ENCODE measurements at places on chromosomes 5 and 9.

DNA sequence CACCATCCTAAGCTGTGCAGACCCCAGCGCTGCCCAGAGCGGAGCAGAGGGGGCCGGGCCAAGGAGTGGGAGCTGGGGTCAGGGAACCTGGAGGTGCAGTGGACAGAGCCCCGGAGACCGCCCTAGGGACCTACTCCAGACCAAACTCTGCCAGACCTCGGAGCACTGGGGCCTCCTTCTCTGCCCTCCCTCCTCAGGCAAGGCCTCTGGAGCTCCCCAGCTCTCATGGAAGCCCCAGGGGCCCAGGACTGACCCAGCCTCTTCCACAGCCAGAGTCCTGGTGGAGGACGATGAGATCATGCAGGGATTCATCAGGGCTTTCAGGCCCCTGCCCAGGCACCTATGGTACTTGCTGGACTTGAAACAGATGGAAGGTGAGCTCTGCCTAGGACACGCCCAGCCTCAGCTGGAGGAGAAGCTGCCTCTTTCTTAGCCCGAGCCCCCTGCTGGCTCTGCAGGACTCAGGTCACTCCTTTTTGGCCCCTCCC lies 3.6 kb downstream of the PAEP start:
- DNase-seq, result no peak

DNA sequence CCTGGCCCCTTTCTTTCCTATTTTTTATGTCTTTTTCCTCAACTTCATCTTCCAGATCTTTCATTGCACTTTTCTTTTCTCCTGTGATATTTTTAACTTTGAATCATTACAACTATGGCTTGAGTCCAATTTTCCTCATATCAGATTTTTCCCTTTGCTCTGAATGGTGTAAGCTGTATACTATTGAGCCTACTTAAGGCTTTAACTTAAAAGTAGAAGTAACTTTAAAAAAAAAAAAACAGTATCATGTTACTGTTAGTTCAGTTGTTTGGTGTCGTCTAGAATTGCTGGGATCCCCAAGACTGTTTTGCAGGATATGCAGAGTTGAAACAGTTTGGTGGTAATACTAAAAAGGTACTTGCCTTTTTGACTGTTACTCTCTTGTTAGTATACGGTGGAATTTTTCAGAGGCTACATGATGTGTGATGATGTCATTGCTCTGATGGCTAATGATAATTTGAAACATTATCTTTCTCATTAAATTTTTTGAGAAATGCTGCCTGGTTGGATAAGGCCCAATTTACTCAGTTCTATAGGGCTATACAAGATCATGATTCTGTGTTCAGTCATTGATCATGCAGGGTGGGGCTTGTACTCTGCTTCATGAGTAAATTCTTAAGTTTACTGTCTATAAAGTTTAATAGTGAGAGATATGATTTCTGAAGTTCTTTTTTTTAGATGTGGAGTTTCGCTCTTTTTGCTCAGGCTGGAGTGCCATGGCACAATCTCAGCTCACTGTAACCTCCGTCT lies 8.8 kb downstream of the NAA35 start:
- DNase-seq, result no peak

DNA sequence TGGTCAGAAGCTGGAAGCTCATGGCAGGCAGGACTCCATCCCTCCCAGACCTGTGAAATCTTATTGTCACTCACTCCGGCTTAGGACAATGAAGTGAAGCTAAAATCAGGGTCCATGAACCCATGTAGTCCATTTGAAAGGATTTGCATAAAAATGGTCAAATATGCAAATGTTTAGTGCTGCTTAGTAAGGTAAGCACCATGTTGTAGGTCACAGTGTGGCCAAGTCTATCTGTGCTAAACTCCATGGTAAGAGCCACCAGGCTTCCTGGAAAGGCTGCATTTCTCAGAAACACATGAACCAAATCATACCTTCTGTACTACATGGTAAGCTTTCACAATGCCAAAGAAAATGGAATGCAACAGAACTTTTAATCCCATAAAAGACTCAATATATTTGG lies 5.7 kb downstream of the ALG2 start:
- DNase-seq, result no peak

- DNase-seq, result no peak
Measured at GRCh38 chr5:180289433-180289832, 2.5 kb downstream of the MAPK9 start.

DNA sequence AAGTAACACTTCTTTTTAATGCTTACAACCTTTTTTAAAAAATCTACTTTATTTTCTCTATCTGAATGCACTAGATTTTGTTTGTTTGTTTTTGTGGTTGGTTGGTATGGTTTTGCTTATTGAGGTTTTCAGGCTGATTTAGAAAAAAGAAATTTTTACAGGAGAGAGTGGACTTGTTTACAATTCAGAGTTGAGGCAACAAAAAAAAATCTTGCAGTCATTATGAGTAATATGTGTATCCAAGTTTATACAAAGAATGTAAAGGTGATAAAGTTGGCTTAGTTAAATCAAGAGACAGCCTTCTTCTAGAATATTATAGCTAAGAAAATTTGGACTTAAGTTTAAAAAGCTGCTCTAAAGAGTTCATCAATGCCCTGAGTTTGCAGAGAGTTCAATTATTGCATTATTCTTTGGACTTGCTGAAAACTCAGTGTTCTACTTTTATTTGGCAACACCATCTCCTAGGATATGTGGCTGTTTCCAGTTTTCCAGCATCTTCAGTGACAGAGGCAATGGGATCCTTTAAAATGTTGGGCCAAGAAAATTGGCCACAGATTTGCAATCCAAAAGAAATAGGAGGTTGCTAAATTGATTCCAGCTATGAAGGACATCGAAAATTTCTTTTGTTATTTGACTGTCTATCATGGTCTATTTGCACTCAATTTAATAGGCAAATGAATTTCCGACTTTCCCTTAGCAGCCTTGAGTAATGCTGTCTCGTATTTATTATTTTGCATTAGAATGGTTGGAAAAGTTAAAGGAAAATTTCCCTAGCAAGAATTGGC lies 10.7 kb downstream of the STK32A start:
- no peak for DNase-seq

- DNase-seq, result no peak
Measured at GRCh38 chr9:84991514-84991870, 322.0 kb downstream of the NTRK2 start.

- DNase-seq, result no peak
Measured at GRCh38 chr5:131262953-131263541, 806 bp upstream of the CDC42SE2 start.

- DNase-seq, result no peak
Measured at GRCh38 chr5:181203093-181203711, 1.8 kb downstream of the TRIM7 start.

GRCh38 chr9:109253241-109253636 lies 67.6 kb downstream of the EPB41L4B start:
- no peak for DNase-seq

DNA sequence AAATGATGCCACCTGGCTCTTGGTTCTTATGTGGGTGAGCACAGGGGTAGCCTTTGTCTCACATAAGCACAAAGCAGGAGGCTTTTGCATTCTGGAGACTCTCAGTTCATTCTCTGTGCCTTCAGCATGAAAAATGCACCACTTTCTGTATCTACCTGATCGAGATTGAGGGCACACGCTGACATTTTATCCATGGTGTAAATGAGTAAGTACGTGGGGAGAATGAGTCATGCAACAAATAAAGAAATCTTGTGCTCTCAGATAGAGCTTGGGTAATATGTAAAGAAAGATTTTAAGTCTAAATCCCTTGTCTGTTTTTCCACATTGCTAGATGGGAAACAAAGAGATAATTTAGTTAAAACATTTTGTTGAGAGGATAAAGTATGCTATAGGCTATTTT lies 607.2 kb upstream of the WWC1 start:
- no peak for DNase-seq

- no peak for DNase-seq
Measured at GRCh38 chr5:120254385-120254784, 209.7 kb upstream of the PRR16 start.

- no peak for DNase-seq
Measured at GRCh38 chr5:151493665-151494064, 46.3 kb downstream of the SLC36A1 start.

DNA sequence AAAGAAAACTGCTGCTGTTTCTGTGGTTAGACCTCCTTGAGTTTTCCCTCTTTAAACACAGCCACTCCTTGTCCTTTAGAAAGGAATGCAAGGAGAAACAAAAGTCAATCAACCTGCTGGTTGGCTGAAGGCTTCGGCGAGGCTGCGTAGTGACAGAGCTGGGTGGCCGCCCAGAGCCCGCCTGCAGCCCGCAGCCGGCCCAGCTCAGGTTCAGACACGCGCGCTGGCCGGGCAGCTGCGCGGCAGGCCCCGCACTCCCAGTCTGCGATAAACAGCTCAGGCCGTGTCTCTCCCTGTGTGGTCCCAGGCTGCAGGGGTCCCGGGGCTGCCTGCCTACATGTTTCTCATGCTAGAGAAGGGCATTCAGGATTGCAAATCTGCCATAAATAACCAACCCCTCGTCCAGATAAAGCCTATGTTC lies 115.4 kb downstream of the HSD17B3 start:
- DNase-seq, result no peak

GRCh38 chr9:113131689-113132151 lies 19.1 kb upstream of the SLC31A2 start:
- no peak for DNase-seq

GRCh38 chr9:126615791-126616447 lies 2.2 kb downstream of the LMX1B start:
- DNase-seq, result no peak

DNA sequence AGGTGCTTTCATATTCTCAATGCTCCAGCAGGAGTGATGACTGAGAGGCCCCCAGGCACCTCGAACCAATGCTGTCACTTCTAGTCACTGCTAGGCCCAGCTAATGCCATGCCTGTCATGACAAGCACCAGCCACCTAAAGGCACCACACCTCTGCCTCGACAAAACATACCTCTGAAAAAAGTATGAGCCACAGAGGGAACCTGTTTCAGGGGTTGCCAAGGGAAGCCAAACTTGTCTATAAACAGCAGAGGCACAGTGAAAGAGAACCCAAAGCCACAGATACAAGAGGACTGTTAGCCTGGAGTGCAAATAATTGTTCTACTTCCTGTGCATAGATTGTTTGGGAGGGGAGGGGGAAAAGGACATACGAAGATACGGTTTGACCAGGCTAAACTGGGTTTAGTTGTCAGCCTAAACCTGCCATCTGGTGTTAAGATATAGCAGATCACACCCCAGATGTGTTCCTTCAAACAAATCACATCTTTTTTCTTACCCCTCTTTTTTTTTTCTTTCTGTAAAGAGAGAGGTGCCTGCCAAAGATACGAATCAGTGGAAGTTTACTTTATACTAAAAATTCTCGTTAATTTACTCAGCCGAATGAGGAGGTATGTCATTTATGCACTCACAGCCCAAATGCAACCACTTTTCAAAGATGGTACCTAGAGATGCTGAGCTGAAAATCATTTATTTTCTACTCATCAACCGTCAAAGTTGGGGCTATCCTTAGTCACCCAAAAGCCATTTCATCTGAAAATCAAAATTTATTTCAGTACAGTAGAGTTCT lies 45.7 kb downstream of the BNC2 start:
- DNase-seq, result no peak

GRCh38 chr9:89664010-89664409 lies 59.2 kb downstream of the GADD45G start:
- DNase-seq, result no peak

DNA sequence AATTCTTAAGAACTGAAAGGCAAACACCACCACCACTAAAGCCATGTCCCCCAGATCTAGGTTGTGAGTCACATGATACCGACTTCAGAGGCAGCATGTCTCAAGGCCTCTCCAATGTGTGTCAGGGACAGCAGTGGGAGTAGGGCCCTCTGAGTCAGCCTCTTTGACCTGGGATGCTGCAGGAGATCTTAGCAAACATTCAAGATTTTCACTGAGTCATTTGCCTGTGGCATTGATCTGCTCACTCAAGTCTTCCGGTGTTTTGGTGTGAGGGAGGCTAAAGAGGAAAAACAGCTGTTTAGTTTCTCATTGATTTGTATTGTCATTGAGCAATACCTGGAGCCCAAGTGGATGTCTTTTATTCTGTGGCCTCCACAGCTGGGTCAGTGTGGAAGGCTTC lies 36.1 kb downstream of the TMC1 start:
- peak; percentile 14 for DNase-seq

DNA sequence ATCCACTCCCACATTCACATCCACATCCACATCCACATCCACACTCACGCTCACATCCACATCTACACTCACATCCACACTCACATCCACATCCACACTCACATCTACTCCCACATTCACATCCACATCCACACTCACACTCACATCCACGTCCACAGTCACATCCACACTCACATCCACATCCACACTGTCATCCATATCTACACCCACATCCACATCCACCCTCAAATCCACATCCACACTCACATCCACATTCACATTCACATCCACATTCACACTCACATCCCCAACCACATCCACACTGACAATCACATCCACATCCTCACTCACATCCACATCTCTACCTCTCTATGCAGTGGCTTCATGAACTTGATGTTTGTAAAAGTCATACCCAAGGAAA lies 190.5 kb downstream of the IRX1 start:
- DNase-seq, result no peak

DNA sequence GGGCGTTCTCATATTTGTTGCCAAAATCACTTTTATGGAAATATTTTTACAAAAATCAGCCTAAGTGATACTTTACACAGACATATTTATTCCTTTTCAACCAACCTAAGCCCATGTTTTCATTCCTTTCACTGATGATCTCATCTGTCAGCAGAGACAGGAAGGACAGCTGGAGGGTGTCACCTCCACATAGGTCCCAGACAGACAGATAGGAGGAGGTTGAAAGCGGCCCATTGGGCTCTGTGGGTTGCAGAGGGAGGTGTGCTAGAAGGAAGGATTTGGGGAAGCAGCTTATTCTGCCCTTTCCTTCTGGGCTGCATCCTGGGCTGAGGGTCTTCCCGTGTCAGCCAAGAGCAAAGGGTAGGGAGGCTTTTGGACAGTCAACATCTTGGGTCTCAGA lies 26.0 kb upstream of the SEMA4D start:
- DNase-seq, result no peak

GRCh38 chr5:14790220-14790619 lies 81.4 kb downstream of the ANKH start:
- no peak for DNase-seq

DNA sequence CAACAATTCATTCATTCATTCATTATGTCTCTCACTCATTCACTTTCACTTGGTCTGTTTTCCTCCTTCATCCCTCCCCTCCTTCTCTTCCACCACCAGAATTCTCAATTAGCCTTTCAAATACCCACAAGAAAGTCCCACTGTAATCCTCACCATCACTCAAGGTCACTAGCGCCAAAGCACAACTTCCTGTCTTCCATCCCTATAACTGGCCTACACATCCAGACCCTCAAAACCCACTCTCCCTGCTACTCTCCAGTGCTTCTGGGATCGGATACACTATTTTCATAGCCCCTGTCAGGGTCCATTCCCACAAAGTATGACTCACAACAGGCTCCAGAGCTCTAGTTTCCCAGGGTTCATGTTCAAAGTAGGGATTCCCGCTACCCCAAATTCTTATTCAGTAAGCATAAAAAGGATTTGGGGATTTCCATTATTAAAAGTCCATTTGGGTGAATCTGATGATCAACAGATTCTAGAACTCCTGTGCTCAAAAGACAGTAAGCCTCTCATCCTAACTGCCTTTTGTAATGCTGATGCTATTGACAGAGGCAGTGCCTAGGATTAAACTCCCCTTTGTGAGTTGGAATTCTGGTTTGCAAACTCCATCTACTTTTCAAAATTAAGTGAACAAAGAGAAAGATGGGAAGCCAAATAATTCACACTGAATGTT lies 250.9 kb downstream of the SEMA5A start:
- DNase-seq, result no peak
